ENCODE measurements at places on chromosomes 16 and 17.

GRCh38 chr17:27930000-27930399 lies 36.8 kb upstream of the LYRM9 start:
- peak; percentile 57 for DNase-seq

DNA sequence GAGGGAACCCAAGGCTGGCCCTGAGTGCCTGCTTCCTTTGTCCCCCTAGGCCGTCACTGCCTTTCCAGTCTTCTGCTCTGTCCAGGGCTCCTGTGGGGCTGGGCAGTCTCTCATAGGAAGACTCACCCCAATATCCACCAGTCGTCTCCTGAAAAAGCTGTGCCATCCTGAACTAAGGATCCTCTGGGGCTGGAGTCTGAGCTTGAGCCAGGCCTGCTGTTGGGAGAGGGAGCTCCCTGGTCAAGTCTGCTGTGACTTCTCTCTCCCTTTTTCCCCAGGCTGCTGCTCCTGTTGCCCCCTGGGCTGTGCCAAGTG lies 963 bp downstream of the MT1H start:
- DNase-seq: no peak

- no peak for DNase-seq
Observed at GRCh38 chr16:88020516-88020885, 69.3 kb downstream of the BANP start.

GRCh38 chr17:3683054-3683511 lies 12.9 kb downstream of the P2RX5 start:
- peak; percentile 23 for DNase-seq

GRCh38 chr17:5769593-5770354 lies 185.5 kb upstream of the NLRP1 start:
- peak; percentile 34 for DNase-seq

- no peak for DNase-seq
Observed at GRCh38 chr17:67072885-67073284, 28.5 kb downstream of the CACNG1 start.

DNA sequence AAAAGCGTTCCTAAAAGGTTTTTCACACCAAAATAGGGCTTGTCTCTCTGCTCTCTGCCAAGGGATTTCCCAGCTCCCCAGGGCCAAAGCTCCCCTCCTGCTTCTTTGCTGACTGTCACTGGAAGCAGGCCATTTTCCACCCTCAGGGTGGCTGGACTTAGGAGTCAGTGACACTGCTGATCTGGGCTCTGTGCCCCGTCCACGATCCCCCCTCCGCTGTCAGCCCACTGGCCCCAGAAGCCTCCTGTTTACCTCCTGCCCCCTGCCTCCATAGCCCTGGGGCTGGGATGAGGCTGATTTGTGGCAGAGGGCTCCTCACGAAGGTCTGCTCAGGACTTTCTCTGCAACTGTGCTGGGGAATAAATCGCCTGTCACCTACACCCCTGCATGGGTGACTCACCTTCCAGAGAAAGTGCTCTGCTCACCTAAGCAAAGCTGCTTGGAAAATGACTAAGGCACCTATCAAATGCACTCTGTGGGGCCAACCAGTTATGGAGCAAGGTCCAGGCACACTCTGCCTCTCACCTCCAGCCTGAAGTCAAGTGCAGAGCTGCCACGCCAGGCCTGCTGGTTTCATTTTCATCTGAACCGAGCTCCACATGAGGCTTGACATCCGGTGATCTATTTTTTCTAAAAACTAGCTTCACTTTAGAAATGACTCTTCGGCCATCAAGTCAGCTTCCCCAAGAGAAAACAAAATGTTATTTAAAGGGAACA lies 4.9 kb downstream of the MAP3K14 start:
- peak; percentile 82 for DNase-seq

GRCh38 chr17:61974115-61974514 lies 46.3 kb upstream of the INTS2 start:
- DNase-seq: no peak

DNA sequence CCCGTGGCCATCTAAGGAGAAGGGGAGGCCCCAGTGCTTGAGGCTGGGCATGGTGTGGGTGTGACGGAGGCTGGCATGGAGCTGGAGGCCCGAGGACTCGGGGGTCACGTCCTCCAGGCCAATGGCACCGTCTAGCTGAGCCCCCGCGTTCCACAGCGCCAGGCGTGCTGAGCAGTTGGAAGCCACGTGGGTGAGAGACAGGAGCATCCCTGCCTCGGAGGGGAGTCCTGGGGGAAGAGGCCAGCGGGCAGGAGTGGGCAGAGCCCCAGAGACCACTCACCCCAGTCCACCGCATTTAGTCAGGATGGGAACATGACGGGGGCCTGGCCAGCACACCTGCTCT lies 78.8 kb downstream of the RMI2 start:
- no peak for DNase-seq

DNA sequence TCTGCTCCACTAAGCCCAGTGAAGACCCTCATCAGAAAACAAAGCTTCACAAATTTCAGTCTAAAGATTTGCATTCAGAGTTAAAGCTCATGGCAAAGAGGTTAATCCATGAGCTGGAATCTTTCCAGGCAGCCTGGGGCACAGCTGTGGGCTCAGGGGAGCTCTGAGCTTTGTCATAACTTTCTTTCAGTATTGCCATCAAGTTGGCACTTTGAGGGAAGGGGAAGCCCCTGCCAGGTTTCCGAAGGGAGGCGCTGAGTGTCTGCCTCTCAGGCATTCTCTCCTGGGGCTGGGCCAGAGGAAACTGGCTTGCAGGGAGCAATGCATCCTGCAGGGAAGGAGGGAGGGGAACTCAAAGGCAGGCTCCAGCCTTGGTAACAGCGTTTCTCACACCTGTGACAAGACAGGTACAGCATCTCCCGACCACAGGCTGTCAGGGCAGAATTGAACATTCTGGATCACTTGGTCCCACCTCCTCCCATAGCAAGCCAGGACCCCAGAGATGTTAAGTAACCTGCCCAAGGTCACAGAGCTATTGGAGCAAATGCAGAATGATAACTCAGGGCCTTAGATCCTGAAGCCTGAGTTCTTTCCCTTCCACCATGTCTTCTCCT lies 3.9 kb downstream of the LPO start:
- no peak for DNase-seq

DNA sequence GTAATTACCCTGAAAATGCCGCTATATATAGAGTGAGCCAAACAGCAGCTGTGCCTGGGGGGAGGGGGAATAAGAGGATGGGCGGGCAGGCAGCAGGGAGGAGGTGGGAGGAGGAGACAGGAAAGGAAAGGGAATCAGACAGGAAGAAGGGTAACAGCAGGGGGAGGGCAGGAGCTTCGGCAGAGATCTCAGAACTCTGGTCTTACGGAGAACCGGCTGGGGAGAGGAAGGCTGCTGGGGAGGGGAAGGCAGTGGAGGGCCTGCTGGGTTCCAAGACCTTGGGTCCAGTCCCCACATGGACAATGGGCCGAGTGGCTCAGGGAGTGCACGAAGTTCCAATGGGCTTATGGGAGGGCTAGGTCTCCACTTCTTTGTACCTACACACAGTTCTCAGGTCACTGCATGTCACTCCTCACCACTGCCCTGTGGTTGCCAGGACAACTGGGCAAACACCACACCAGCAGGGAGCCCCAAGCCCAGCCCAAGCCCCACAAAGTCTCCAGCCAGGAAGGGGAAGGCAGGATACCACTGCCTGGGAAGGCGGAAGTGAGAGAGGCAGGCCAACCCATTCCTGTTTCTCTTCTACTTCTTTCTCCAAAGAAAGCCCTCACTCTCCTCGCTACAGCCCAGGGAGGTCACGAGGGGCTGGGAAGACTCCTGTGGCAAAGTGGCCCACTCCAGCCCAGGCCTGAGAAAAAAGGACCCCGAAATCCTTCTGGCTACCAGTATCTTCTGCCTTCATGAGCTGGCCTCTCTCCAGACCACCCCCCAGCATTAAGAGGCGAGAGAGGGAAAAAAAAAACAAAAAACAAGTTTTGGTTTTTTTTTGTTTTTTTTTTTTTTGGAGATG lies 25.3 kb downstream of the G6PC3 start:
- DNase-seq: peak; percentile 63

DNA sequence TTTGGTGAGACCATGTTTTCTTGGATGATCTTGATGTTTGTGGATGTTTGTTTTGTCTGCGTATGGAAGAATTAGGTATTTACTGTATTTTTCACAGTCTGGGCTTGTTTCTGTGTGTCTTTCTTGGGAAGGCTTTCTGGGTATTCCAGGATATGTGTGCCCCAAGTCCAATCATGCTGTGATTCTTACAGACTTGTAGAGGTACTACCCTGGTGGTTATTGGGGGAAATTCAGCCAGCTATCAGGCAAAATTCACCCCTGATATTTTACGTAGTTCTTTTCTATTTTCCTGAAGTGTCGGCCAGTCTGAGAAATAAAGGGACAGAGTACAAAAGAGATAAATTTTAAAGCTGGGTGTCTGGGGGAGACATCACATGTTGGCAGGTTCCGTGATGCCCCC lies 33.4 kb upstream of the ARL4D start:
- no peak for DNase-seq

DNA sequence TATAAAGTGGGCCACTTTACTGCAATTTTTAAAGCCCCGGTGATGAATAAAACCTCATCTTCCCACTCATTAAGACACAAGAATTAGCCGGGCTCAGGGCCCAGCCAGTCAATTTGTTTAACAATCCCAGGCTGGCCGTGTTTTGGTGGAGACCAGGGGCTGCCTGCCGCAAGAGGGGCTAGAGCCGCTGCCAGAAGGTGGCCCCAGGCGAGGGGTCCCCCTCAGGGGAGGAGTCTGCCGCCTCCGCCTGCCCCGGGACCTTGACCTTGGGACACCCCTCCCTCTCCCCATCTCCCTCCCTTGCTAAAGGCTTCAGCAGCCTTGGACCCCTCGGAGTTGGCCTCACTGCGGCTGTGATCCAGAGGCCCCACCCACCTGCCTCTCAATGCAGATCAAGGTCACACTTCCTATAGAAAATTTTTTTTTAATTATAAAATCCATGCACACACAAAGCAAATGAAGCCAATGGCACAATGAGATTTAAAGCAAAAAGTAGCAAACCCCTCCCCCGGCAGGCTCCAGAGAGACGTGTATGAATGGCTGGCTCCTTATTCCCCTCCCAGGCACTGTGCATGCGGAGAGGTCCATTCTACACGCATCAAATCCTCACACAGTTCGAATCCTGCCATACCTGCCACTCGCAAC lies 23.0 kb upstream of the SLC38A10 start:
- DNase-seq: no peak

- no peak for DNase-seq
Observed at GRCh38 chr16:695355-696089, 5.3 kb upstream of the WDR24 start.

- DNase-seq: no peak
Observed at GRCh38 chr17:66429680-66430079, 127.3 kb downstream of the PRKCA start.

GRCh38 chr17:19791918-19792550 lies 43.9 kb upstream of the ALDH3A1 start:
- no peak for DNase-seq
